ENCODE measurements at places on chromosomes 11 and 22.

GRCh38 chr22:27514601-27515523 lies 286.7 kb downstream of the MN1 start:
- DNase-seq: no peak

DNA sequence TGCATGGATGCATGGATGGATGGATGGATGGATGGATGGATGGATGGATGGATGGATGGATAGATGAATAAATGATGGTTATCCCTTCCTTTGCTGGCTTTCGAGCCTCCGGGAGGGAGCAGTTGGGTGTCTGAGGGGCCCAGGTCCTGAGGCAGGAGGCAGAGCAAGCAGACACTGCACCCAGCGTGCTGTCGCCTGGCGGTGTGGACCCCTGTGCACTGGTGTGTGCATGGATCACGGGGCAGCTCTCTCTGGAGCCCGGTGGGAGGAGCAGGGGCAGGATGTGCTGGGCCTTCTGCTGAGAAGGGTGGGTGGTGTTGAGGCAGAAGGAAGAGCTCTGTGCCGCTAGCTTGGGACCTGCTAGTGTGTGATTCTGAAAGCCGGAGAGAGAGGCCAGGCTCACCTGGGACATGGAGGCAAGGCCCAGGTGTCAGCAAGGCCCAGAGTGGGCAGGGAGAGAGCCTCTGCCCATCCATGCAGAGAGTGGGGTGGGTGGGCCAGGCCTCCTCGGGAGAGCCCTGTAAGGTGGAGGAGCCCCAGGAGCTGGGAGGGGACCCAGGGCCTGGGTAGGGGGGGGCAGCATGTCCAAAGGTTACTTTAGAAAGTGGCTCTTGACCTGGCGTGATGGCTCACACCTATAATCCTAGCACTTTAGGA lies 254.4 kb downstream of the BRD1 start:
- DNase-seq: no peak

DNA sequence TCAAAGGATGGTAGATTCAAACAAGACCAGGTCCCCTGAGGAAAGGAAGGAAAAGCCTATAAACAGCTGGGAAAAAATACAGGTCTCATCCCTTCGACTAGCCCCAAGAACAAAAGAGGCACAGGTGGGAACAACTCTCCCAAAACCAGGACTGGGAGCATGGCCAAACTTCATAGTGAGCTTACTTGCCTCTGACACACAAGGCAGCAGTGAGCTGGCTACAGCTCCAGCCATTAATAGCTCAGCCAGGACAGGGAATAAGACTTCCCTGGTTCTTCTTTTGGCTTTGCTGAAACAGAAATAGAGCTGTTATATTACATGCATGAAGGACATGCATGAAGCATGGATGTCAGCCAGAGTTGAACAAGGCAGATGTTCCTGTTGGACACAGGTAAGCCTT lies at the start of gene OR10A2:
Gene OR10A2, plus strand, starts transcription at position 97 of the 400 bp plus-strand sequence. CDS start 6,698 bp downstream, outside the sequence.
- no peak for DNase-seq

GRCh38 chr11:44608991-44609782 lies 43.7 kb downstream of the CD82 start:
- no peak for DNase-seq
